Stimulated activated CD8-positive, alpha-beta memory T cell treated with anti-CD3 and anti-CD28 coated beads, Interleukin-4, amount 100 ng/mL, for 48 hours (primary cell): ENCODE measurements at places on chromosomes 2 and 18.

DNA sequence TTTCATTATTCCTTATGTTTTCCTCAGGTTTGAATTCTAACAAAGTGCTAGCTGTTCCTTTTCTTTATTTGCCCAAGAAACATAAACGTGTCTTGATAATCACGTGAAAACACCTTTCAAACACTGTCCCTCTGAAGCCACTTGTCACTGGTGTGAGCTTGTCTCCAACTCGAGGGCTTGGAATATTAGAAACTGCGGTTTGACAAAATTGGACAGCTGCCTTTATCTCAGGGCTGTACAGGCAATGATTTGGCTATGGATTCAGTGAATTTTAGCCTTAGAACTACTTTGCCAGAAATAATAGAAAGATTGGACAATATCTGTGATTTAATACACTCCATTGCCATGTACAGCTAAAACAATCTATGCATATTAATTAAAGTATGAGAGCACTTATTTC is 763.0 kb upstream of the ACVR2A start:
- DNase-seq: no peak

- no peak for DNase-seq
These were observed 601 bp upstream of the ANO7 start for GRCh38 chr2:241187918-241188234.

DNA sequence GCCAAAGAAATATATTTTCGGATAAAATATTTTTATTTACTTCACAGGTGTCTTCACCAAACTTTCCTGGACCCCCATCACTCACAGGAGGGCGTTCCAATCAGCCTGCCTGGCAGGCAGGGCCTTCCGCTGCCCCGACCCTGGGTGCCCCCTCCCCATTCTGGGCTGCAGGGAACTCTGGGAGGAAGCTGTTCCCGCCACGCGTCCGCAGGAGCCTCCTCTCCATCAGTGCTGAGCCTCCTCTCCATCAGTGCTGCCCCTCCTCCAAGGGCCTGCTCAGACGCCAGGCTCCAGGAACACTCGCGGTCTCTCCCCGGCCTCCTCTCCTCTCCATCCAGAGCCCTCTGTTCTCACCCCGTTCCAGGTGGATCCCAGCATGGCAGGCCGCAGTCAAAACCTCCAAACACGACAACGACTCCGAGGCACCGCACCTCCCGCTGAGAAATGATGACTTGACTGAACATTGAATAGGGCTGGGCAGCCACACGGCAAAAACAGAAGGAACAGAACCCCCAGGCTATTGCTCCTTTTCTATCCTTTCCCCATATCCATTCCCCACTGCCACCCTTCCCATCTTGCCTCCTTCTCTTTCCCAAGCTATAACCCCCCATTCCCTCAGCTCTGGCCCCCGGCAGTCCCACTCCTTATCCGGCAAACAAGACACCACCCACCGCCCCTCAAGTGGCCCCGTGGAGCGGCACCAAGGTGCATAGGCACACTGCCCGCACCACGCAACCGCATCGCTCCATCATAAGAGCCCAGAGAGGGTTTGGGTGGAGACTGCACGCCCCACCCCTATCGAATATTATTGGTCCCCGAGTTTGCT is 268.6 kb upstream of the RAB6C start:
- no peak for DNase-seq

DNA sequence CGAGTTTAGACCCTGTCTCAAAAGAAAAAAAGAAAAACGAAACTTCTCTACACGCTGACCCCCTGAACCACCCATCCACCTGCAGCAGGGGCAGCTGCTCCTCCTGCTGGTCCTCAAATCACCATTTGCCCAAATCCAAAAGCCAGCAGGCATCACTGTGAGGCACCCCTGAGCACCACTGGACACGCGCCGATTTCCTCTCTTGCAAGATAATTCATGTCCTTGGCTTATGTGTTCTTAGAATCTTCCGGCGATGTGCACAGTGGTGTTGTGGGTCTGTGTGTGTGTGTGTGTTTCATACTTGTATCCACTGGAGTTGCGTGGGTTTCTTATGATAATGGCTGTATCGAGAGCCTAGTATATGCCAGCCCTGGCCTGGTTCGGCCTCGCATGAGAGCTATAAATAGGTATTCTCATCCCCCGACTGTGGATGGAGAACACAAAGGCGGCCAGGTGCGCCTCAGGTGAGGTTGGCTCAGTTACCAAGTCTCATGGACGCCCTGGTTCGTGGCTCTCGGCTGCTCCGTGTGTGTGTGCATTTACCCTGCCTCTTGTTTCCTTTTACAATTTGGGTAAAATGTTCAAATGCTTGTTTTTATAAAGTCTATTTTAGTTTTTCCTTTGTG is 235.5 kb downstream of the HDAC4 start:
- DNase-seq: no peak

DNA sequence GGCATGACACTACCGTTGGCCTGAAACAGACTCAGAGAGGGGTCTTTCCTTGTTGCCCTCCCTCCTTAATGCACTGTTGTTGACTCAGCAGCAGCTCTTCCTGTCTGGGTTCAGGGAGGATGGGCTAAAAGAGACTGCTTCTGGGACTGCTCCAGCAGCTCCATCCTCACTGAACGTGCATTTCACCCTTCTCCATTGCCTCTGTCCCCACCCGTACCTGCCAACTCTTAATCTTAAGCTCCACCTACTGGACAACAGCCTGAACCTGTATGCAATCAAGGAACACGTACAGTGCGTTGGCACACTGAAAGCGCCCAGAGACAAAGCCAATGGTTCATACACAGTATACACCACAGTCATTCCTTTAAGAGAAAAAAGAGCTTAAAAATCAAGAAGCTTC is 230.8 kb upstream of the RAB6C start:
- DNase-seq: no peak

DNA sequence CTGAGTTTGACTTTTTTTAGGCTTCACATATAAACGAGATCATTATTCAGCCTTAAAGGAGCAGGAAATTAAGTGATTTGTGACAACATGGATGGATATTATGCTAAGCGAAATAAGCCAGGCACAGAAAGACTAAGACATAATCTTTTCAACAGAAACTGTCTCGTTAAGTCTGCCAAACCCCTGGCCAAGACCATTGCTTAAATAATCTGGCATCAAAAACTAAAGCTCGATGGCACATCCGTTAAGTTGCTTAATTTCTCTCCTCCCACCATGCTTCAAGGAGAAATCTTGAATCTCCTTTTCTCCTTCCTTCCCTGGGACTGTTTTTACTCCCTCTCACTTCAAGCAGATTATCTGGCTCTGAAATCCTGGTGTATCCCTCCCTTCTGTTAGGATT is 140.3 kb downstream of the GALNT14 start:
- no peak for DNase-seq

DNA sequence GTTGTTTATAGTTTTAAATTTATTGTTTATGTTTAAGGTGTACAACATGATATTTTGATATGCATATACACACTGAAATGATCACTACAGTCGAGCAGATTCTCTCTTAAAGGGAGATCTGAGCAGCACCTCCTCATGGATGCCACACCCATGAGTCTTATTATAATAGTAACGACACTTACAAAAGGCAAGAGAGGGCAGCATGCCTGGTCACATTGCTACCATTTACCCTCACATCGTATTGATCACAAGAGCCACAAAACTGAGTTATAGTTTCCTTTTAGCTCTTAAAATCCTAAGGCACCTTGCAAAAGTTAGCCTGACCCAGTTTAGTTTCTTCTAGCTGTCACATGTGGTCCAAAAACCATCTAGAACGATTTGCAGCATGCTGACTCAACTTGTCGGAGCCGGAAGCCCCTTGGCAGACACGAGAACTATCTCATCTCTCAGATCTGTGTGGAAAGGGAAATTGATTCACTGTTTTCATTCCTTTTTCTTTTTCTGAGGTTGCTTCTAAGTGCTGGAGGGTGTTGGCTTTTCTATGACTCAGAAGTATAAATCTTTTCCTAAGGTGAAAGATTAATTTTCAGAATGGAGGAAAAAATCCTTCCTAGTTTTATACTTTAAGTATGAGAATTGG is 85.3 kb downstream of the CDC42EP3 start:
- DNase-seq: peak; percentile 71

DNA sequence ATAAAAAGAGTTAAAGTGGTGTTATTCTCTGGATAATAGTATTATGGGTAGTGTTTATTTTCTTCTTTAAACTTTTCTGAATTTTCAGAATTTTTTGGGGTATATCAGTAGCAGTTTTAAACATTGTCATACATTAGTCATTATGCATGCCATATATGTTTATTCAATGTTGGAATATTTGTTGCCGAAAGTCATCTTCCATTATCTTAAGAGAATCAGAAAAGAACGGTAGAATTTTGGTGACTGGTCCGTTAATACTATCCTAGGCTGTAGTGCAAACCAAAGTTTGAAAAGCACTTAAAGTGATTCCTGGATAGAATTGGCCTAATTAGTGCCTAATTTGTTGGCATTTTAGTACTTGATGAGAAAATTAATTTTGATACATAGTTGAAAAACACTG is 244.1 kb downstream of the PHLPP1 start:
- no peak for DNase-seq

DNA sequence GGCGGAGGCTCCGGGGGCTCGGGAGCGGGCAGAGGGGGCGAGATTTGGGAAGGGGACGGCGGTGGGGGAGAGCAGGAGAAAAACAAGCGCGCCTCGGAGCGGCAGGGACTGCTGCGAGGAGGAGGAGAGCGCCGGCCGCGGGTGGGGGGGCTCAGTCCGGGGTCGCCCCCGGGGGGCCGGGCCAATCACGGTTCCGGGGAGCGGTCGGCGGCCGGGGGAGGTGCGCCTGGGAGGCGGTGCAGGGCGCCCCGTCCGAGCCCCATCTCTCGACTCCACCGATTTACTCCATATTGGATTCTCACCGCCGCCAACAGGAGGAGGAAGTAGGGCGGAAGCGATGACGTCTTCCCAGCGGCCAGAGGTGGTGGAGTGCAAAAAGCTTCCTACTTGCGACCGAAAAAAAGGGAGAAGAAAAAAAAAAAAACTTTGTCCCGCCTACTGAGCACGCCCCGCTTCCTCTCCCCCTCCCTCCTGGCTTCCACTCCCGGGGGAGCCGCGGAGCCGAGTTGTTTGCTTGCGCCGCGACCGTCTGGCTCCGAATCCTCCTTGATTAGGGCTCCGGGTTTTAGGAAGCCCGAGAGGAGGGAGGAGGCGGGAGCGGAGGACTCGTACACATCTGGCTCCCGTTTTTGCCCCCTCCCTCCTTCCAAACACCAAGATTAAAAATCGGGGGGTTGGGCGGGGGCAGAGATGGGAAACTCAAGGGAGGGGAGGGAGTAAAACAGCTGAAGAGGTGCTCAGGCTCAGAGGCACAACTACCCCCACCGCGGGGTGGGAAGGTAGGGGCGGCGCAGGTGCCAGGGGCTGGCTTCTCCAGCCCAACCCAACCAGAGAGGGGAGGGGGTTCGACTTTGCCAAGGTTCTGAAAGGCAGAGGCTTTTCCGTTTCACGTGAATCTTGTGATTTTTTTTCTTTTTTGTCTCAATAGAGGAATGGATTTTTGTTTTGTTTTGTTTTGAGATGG is at the start of gene SPRED2:
TSS of gene SPRED2 (minus strand) at position 373 of the 964 bp plus-strand sequence. CDS start 612 bp downstream, outside the sequence.
- DNase-seq: peak; percentile 79

GRCh38 chr2:45439788-45440773 is 171.0 kb downstream of the SRBD1 start:
- no peak for DNase-seq
